Inflammatory macrophage treated with lipopolysaccharide for 1 hour (primary cell): ENCODE measurements at places on chromosomes 13 and 19.
A peak's percentile ranks its signal among the peaks of the same experiment; 100 is the strongest.

DNA sequence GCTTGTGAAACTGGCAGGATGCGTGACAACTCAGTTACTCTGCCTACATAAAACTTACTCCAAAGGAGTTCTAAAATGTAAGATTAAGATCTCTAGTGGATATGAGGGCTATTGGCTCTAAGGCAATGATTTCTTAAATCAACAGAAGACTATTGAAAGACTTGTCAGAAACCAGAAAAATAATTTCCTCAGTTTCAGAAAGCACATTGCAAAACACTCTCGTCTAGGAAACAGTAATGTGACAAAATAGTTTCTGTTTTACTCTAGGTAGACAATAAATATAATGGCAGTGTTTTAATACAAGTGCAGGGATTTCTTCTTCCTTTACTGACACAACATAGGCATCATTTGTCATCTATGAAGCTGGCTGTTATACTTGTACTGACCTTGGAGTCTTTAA, 230.1 kb downstream of the KCTD12 start:
- peak; percentile 69 for DNase-seq

GRCh38 chr19:778910-779653, 18.2 kb upstream of the PTBP1 start:
- DNase-seq, result no peak

DNA sequence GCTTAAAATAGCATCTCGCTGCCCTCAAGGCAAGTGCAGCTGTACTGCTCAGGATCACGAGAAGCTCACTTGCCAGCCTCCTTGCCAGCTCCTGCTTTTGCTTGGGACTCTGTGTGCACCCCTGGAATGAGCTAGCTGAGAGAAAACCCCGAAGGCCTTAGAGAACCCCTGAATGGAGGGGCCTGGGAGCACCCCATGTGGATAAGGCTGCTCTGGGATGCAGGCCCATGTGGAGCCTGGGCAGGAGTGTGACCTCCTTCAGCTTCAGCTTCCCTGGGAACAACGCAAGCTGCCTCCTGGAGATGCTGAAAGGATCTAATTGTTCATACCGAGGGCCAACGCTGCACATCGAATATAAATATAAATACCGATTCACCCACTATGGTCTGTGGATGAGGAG, 109.2 kb downstream of the HSPH1 start:
- DNase-seq, result no peak

DNA sequence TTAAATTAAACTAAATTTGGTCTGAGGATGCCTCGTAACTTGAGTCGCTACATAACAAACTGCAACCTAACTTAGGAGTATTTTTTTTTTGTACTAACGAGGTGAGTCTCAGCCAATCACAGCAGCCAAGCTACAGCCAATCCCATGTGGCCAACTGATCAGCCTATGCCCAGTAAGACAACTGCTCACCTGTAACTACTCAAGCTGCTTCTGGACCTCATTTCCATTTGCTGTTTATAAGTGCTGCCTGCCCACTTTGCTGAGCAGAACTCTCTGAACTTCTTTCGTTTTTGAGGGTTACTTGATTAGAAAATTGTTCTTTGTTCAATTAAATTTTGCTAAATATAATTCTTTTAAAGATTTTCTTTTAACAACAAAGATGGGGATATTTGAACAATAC, 3.8 kb downstream of the CPB2 start:
- no peak for DNase-seq

- no peak for DNase-seq
Observed at GRCh38 chr19:32363632-32364031, 18.2 kb downstream of the ZNF507 start.

- DNase-seq, result no peak
Observed at GRCh38 chr13:40074338-40074737, 418.9 kb downstream of the COG6 start.

DNA sequence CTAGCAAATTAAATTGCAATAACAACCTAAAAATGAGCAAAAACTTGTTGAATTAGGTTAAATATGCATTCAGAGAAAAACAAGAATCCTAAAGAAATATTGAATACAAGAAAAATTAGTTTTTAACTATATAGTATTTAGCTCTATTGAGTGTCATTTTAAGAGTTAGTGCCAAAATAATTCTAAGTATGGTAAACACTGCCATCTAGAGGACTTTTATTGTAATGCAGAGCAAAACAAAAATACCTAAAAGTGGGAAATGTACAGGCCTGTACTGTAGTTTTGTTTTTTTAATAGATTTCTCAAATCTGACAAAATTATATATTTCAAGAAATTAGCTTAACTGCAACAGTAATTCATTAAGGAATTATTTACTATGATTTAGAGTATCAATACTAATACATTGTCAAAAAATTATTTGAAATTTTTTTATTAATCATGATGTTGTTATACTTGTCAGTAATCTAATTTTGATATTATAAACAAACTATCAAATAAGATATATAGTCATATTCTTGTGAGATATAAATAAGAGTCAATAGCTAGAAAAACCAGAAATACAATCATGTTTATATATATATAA, 8.2 kb upstream of the PCDH9 start:
- DNase-seq, result peak; percentile 85

DNA sequence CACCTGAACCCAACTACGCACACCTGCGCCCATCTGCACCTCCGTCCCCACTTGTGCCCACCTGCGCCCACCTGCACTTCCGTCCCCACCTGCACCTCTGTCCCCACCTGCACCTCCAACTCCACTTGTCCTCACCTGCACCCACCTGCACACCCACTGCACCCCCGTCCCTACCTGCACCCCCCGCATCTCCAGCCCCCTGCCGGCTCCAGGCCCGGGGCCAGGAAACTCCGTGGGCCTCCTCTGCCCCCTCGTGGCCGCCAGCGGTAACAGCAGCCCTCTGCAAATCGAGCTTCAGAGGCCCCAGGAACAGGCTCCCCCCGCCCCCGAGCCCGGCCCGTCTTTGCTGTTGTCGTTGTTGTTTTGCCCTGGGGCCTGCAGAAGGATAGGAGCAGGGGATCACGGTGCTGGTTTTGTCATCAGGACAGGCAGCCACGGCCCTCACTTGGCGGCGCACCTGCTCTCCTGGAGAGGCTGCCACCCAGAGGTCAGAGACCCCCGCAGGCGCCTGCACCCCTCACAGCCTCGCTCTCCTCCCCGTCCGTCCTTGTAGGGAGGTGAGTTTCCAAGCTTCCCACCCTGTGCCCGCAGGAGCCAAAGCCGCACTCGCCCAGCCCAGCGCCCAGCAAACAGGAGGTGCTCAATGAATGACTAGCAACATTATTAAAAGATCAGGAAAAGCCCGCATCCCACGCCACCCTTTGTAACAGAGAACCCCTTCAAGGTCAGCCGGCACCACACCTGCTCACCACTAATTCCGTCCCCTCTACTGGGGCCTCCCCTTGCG, 65.4 kb downstream of the GNG7 start:
- peak; percentile 63 for DNase-seq

DNA sequence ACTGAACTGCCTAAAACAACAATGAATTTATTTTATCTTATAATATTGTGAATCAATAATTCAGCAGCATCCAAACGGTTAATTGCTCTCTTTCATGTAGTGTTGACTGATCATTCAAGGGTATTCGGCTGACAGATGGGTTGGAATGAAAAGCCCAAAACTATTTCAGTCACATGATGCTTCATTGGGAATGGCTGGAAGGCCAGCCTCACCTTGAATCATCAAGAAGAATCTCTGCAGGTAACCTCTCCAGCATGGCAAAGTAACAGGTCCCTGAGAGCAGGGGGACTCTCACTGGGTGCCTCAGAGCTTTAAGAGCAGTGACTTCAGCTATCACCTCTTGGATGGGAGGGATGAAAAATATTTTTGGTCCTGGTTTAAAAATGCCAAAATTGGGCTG, 1395.7 kb downstream of the OLFM4 start:
- DNase-seq, result no peak

DNA sequence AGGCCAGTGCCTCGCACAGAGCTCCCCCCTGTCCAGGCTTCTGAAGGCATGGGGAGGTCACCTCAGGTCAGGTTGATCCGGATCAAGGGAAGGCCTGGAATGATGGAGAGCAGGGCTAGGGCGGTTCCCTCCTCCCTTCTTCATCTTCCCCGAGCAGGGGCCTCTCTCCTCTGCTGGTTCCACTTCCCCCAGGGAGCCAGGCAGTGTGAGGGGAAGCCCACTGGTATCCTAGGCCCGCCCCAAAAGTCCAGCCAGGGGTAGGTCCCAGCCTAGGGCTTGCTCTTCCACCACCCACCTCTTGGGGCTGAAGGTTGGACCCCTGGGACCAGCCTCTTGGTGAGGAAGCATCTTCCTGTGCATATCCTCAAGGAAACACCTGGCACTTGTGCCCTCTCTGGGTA, 16.4 kb upstream of the PRR19 start:
- DNase-seq, result no peak

DNA sequence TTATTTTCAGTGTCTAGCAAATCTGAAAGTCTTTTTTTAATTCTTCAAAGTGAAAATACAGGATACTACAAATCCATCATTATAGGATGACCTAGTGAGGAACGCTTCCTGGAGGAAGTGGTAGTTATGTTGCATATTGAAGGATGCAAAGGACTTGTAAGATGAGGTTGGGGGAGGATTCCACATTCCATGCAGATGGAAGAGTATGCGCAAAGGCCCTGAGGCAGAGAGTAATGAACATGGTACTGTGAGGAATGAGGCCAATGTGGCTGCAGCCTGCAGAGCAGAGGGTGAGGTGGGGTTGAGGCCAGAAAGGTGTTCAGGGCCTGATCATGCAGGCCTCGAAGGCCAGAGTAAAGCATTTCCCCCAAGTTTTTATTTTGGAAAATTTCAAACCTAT, 202.8 kb downstream of the MTUS2 start:
- DNase-seq, result no peak

DNA sequence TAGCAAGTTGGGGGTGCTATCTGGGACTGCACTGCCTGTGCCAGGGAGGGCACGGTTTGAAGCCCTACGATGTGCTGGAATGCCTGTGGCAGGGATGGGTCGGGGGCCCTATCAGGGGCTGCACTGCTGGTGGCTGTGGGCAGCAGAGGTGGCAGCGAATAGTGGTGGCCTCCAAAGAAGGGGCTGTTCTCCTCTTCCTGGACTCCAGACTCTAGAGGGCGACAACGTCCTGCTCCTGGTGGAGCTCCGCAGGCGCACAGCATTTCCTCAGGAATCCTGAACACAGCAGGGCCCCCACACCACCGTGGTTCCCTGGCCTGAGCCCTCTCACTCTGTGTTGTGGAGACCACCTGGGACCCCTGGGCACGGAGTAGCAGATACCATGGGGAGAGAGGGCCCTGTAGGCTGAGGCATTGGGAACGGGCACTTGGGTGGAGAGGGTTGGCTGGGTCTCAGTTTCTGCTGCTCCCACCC, 145.6 kb downstream of the TNFRSF19 start:
- DNase-seq, result no peak

- peak; percentile 26 for DNase-seq
Observed at GRCh38 chr13:46468570-46469463, 81.8 kb upstream of the RUBCNL start.

DNA sequence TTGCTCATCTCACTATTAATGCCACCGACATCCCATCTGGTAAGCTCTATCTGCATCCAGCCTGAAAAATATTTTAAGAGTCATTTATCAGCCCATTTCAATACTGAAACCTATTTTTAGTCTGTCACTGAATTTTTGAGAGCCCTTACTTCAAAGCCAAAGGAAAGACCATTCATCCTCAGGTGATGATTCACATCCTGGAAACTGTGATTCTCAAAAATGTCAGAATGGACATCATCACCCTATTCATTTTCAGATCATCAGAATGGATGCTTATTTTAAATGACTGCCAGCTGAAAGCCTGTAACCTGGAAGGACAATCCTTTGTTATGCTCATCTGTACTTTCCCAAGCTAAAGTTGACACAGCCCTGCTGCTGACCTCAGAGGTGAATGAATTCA, 27.0 kb downstream of the TNFSF11 start:
- no peak for DNase-seq

DNA sequence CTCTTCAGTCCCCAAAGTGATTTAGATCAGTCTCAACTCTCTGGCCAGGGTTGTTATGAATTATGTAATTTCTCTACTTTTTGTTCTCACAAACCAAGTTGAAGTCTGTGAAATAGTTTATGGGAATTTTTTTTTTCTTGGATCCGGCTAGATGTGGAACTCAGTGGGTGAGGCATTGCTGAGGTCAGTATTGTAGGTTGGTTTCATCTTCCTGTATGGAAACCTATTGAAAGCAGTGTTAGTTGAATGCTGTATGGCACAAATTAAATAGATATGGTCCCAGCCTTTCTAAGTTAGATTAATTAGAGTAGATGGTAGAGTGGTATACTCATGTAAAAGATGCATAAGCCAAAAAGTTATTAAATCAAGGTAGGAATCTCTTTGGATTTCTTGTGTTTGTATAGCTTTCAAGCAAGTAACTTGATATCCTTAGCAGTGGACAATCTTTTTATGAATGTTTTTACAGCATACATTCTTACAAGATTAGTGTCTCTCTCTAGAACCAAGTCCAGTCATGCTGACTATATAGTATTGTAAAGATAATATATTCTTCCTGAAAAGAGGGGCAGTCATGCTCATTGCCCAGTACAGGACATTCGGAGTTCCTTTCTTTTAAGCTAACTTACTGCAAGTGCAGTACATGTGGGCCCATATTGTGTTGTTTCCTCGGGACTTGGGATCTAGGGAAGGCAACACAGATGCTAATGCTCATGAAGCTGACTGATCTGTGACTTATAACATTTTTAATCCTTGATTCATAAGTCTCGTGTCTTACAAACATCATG, 2541.1 kb downstream of the PCDH9 start:
- no peak for DNase-seq

- DNase-seq, result no peak
Observed at GRCh38 chr13:94256721-94257120, 222.8 kb downstream of the DCT start.

DNA sequence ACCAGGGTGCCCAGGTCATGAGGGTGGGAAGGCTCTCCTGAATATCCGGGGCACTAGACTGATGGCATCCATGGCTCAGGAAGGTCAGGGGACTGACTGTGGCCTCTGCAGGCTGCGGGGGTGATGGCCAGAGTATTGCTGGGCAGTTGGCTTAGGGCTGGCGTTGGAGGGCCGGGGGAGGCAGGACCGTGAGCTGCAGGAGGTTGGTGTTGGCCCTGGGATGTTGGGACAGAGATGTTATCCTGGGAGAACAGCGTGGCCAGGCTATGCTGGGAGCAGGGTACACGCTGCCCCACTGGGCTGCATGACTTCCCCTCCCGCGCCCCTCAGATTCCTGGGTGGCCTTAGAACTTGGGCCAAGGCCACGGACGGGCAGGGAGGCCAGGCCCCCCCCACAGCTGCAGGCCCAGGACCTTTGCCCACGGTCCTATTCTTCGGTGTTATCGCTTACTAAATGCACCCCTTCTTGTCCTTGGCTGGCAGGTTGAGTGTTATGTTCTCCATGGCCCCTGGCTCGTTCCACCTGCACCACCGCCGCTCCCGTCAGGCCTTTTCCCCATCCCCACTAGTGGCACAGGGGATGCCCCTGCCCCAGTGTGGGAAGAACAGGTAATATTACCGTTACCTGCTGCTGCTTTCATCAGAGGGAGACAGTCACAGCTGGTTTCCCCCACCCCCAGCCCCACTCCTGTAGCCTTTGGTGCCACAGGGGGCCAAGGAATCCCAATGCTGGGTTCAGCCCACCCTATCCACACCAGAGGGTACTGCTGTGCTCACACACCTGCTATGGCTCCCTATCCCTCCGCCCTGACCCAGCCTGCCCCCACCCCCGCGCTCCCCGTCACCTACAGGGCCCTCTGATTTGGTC, 3.2 kb upstream of the ISYNA1 start:
- DNase-seq, result no peak

GRCh38 chr13:37956536-37956935, 87.0 kb upstream of the TRPC4 start:
- DNase-seq, result no peak
